Stimulated activated effector memory CD8-positive, alpha-beta T cell treated with anti-CD3 and anti-CD28 coated beads, Interleukin-12 subunit alpha, Interleukin-12 subunit beta, amount 100 ng/mL, for 72 hours (primary cell): ENCODE measurements at places on chromosomes 12 and 14.

DNA sequence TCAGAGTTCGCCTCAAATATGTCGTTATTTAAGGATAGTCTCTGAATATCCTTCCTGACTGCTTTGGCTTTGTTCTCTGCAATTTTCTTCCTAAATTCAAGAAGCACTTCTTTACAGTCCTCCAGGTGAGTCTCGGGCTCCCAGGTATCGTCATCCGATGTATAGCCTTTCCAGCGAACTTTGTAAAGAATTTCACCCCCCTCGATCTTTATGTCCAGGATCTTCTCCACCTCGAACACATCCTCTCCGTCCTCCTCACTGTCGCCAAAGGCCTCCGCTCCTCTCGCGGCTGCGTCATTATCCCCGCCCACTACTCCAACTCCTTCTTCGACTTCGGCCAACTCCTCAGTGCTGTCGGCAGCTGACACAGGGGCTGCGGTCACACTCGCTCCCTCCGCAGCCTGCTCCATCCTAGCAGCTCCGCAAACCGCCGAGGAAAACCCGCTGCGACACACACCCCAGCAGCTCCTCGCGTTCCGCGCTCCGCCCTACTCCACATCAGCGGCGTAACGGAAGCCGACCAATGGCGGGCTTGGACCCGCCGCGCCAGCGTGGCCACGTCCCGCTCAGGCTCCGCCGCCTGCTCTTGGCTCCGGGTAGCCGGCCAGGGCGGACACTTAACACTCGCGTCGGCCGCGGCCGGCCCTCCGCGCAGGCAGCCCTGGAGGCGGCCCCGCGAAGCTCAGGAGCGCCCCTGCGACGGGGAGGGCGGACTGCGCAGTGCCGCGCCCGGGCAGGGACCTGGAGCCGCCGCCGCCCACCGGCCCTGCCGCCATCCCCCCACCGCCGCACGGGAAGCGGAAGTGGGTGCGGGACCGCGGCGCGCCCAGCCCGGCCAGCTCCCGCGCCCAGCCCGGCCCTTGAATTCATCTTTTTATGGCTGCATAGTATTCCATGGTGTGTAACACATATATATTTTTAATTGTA, 4.1 kb downstream of the CD163L1 start:
- no peak for DNase-seq

DNA sequence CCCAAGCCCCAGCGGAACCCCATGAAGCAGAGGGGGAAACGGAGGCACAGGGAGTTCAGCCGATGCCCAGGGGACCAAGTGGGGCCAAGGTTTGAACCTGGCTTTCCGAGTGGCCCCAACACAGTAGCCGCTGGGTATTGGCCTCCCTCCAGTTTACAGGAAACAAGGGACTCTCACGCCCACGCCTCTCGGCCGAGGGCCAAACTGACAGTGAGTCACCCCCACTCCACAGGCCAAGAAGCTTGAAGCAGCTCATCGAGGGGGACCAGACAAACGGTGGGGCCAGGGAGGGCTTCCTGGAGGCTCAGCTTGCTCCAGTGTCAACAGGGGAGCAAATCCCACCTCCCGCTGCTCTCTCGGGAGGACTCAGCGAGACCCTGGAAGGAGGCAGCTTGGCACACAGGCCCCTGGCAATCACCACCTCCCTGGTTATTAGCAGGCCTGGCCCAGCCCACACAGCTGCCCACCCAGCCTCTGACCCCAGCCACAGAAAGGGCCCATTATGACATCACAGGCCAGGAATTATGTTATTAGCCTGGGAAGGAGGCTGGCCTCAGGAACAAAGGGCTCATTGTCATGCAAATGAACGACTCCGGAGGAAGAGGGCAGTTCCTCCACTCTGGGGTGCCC, 54.6 kb downstream of the NCOR2 start:
- no peak for DNase-seq

GRCh38 chr14:31950764-31951637, 126.1 kb upstream of the ARHGAP5 start:
- DNase-seq: no peak

DNA sequence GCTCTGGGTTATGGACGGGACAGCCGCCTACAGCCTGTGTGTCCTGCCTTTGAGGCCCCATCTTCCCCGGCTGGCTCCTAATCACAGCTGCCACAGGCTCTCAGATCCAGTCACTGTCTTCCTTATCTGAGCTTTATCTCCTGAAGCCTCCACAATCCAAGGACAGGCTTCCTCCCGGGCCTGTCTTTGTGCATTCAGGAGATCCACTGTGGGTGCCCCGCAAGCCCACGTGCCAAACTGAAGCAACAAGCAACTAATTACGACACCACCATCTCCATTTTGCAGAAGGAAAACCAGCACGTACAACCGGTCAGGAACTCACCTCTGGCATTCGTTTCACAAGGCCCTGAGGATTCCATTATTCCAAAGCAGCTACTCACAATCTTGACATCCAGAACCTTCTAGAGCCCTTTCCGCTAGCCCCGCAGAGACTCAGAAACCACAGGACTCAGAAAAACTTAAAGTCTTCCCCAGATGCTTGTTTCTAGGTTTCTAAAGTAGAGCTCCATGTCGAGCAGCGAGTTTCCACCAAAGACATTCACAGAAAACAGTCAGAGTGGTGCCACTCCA, 14.0 kb downstream of the SYNE3 start:
- DNase-seq: no peak

GRCh38 chr14:60840313-60840712, 105.8 kb downstream of the MNAT1 start:
- DNase-seq: no peak

GRCh38 chr14:93239869-93240677, 33.0 kb downstream of the UBR7 start:
- DNase-seq: no peak

DNA sequence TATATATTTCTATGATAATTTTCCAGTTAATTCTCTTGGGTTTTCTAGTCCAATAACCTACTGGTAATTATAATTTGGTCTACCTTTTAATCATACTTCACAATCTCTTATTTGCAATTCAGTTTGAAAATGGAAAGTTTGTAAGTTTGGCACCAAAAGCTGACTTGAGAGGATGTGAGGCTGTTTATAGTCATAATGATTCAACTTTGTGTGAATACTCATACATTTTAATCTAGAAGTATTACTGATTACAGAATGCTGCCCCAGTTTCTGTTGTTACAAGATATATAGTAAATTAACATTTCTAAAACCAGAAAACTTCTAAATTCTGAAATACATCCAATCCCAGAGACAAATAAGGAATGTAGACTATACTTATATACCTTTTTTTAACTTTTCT, 158.2 kb downstream of the SLC38A4 start:
- DNase-seq: no peak

GRCh38 chr12:87813476-87814234, 215.5 kb downstream of the C12orf50 start:
- no peak for DNase-seq

DNA sequence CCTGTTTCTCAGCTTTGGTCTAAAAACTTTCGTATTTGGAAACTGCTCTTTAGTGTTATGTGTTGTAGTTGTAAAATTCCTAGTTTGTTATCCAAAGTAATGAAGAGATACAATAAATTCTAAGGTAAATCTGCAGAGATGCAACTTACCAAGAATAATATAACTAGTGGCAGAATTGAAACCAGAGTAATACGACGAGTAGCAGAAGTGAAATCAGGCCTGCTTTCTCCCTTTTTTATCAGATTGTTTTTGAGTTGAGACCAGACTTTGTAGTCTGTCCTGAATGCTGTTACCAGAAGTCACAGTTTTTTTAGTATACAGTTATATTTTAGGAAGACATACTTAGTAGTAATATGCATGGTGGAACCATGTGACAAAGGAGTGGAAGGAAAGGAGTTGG, 12.5 kb downstream of the PAPOLA start:
- no peak for DNase-seq

DNA sequence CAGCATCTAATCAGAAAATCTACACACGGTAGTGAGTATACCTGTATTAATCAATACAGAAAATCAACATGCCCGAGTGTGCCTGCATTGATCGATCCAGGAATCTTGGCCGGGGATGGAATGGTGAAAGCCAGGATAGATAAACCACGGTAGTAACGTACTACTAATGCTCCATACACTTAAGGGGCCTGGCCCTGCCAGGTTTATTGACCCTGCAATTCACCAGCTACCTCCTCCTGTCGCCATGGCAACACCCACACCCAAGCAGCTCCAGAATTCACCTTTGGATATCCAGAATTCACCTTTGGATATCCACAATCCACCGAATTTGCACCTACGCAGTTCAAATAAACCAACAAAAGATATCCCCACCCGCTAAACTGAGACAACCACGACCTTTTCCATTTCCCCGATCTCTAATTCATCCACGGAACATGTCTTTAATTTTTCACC, 14.8 kb upstream of the CALM1 start:
- no peak for DNase-seq

GRCh38 chr12:131085125-131085815, 131.6 kb downstream of the ADGRD1 start:
- no peak for DNase-seq

GRCh38 chr12:132490422-132491137, 629 bp downstream of the FBRSL1 start:
- no peak for DNase-seq

- no peak for DNase-seq
These were observed 32.2 kb downstream of the STK38L start for GRCh38 chr12:27276275-27276674.

GRCh38 chr12:106446419-106447092, 89.0 kb downstream of the POLR3B start:
- no peak for DNase-seq
